ENCODE measurements at places on chromosomes 13 and 19. TPM values are rescaled to one million over a fixed set of nuclear protein-coding genes. Genes with fewer than 3 reads are reported as not detected.

GRCh38 chr13:73943137-73943964 is 190.9 kb downstream of the KLF12 start:
- H3K36me3 ChIP-seq = no peaks in the 10 kb centered on the region
- DNase-seq = no peak
- no peaks in the 10 kb centered on the region for H3K27me3 ChIP-seq
- H3K4me3 ChIP-seq = no peak overlapping the region
- H3K27ac ChIP-seq = no peak overlapping the region
- H3K4me1 ChIP-seq = no peaks in the 10 kb centered on the region

DNA sequence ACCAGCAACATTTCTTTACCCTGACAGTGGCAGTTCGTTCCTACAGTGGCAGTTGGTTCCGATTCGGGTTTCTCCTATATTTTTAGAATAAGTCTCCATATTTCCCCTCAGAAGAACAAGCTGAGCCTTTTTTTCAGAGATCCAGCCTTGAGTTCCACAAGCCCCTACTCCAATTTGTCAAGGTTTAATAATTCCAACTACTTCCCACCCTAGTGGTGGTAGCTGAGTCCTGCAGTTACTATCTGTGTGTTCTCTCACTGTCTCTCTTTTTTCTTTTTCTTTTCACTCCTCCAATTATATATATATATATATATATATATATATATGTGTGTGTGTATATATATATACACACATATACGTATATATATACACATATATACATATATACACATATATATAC is 1347.3 kb downstream of the PCDH9 start:
- H3K27ac ChIP-seq = no peak overlapping the region
- H3K4me1 ChIP-seq = no peaks in the 10 kb centered on the region
- H3K4me3 ChIP-seq = no peak overlapping the region
- no peak for DNase-seq
- no peaks in the 10 kb centered on the region for H3K36me3 ChIP-seq

DNA sequence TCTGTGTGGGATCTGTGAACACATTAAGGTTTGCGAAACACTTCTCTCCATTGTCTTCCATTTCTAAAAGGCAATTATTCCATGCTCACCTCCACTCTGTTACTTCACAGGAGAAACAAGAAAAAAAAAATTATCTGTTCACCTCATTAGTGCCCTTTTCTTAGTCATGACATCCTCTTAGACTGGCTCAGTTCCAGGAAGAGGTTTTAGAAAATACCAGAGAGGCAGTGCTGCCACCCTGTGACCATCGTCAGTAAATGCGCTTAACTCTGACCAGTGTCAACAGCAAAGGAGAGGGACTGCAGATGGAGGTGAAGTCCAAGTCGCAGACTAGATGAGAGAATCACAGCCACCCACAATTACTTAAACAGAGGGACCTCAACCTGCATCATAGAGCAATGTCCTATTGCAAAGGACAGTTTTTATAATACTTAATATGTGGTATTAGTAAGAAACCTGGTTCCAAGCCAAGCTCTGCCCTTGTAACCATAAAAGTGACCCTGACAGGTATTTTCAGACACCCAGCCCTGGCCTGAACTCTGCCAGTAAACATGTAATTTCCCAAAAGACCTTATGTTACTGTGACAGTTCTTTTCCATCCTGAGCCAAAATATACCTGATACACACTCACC is 19.4 kb downstream of the CEACAM21 start:
- H3K36me3 ChIP-seq = no peaks in the 10 kb centered on the region
- H3K4me3 ChIP-seq = no peak overlapping the region
- no peaks in the 10 kb centered on the region for H3K4me1 ChIP-seq
- H3K27ac ChIP-seq = no peak overlapping the region
- H3K27me3 ChIP-seq = no peaks in the 10 kb centered on the region

- no peak overlapping the region for H3K4me3 ChIP-seq
- H3K27ac ChIP-seq = no peak overlapping the region
- DNase-seq = no peak
- H3K27me3 ChIP-seq = no peaks in the 10 kb centered on the region
- no peaks in the 10 kb centered on the region for H3K36me3 ChIP-seq
Measured at GRCh38 chr19:42172261-42172660, 40.0 kb upstream of the POU2F2 start.

ZNF888 gene
- total RNA-seq = 5.6 TPM

MBD3 gene
- total RNA-seq = 116 TPM

DUS3L gene
- total RNA-seq = 53.3 TPM

FGF22 gene
- not detected for total RNA-seq

Measured in thyroid gland (tissue), 4 donors.